NCI-H1436 (cell line): ENCODE measurements at places on chromosomes 12 and 14.

DNA sequence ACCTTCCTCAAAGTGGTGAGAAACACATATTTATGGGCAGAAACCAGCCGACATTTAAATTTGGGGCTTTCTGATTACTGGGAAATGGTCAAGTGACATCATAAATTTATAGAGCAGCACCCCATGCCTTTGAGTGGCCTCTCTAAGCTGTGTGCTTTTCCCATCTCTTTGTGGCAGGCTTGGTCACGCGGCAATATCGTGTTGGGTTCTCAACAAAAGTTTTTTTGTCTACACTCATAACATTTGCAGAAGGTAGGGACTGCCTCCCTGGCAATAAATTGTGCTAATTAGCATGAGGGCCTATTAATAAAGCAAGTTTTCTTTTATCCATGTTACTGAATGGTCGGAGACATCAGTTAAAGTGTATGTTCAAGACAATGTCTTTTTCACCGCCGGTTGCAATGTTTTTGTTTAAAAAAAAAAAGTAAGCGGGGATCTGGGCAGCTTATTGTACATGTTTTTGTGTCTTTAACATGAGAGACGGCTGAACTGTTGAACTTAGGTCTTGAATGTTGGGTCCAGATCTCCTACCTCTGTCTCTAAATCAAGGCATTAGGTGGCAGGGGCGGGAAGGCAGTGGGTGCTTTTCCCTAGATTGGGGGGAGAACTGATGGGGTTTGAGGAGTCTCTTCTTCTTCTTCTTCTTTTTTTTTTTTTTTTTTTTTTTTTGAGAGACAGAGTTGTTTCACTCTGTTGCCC is 193.3 kb downstream of the PHETA1 start:
- no peak for DNase-seq

DNA sequence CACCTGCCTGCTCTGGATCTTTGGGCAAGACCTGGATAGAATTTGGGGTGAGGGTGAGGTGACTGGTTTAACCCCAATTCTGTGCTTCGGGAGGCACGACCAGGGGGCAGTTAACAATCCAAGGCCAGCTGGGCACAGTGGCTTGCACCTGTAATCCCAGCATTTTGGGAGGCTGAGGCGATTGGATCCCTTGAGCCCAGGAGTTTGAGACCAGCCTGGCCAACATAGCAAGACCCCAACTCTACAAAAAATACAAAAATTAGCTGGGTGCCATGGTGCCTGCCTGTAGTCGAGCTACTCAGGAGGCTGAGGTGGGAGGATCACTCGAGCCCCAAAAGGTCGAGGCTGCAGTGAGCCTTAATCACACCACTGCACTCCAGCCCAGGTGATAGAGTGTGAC is 38.2 kb downstream of the HRK start:
- no peak for DNase-seq

DNA sequence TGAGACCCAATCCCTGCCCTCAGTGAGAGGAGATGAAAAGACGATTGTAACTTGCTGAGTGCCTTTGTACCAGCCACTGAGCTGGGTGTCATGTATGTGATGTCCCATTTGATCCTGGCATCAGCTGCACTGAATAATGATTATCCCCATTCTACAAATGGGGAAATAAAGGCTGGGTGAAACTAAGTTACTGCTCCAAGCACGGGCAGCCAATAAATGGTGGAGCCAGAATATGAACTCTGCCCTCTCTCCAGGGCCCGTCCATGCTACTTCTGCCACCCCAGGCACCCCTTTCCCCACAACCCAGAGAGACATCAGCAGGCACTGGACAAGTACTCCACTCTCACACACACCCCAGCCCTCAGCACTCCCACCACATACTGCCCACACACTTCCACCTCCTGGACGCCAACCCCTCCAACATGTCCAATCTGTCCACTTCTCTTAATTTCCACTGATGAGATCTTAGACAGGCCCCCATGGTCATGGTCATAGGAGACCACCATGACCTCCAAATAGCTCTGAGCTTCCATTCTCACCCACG is 115.8 kb downstream of the DICER1 start:
- DNase-seq, result no peak

GRCh38 chr14:101412739-101413138 is 148.6 kb upstream of the DIO3 start:
- DNase-seq, result no peak

DNA sequence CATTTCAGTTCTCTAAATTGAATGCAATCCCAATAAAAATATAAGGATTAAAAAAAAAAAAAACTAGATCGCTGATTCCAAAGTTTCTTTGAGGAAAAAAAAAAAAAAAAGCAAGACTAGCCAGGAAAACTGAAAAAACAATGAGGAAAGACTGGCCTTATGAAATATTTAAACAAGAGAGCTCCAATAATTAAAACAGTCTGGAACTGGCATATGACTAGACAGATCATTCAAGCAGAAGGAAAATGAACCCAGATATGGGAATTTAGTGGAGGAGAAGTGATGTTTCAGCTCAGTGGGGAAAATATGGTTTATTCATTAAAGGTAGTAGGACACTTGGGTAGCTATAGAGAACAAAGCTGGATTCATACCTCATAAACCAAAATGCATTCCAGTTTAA is 42.0 kb upstream of the TBC1D15 start:
- no peak for DNase-seq

GRCh38 chr12:104634044-104634443 is 177.3 kb downstream of the CHST11 start:
- DNase-seq, result no peak

DNA sequence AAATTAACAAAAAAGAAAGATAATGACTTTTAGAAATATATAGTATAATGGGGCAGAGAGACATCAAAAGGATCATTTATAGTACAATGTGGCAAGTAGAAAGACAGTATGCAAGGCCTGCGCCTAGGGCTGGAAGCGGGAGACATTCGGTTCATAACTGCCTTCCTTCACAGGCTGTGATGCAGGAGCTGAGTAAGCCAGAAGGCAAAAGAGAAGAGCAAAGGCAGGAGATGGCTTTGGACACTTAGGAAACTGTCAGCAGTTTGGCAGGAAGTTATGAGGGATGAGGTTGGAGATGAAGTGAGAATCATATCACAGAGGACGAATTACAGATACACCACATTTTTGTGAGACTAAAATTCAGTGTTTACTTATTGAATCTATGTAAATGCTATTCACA is 97.8 kb downstream of the EPS8 start:
- DNase-seq, result no peak

DNA sequence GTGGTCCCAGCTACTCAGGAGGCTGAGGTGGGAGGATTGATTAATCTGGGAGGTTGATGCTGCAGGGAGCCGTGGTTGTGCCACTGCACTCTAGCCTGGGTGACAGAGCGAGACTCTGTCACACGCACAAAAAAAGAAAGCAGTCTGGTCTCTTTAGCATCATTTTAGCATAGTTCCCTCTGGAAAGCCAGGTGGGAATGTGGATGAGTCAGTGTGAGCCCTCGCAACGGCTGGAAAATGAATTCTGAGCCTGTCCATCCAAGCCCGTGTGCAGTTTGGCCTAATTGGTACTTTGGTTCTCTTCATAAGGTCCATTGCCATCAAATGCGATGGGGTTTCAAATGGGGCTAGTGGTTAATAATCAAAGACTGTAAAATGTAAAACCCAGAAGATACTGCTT is 2.4 kb downstream of the MYL2 start:
- DNase-seq, result no peak

GRCh38 chr14:105128059-105128458 is 40.5 kb downstream of the JAG2 start:
- DNase-seq, result no peak

GRCh38 chr14:58540749-58541632 is 96.8 kb upstream of the DACT1 start:
- DNase-seq, result no peak

- no peak for DNase-seq
Observed at GRCh38 chr14:31957565-31957964, 119.5 kb upstream of the ARHGAP5 start.

GRCh38 chr14:50065583-50065982 is 50.8 kb downstream of the VCPKMT start:
- DNase-seq, result no peak

DNA sequence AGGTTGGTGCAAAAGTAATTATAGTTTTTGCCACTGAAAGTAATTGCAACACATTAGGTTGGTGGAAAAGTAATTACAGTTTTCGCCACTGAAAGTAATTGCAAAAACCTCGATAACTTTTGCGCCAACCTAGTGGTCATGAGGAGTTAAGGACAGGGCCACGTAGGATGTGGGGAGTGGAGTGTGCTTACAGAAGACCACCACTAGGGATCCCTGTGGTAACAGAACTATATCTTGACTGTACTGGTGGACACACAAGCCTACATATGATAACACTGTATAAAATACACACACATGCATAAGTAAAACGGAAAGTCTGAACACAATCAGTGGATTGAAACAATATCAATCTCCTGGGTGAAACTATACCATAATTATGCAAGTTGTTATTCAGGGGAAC is 187.4 kb upstream of the ABCD2 start:
- DNase-seq, result no peak

- no peak for DNase-seq
Observed at GRCh38 chr14:93965287-93965821, 11.0 kb downstream of the ASB2 start.
